MCF 10A (cell line): ENCODE measurements at places on chromosomes 2 and 18. TPM values are rescaled to one million over a fixed set of nuclear protein-coding genes. Genes with fewer than 3 reads are reported as not detected.

The CCL20 gene
- 18.0 and 34.4 TPM in 2 replicates for total RNA-seq

- no peak for DNase-seq
- peaks cover 11% of the 10 kb centered on the region for H3K4me1 ChIP-seq
- no peaks in the 10 kb centered on the region for H3K27me3 ChIP-seq
Measured at GRCh38 chr2:74551530-74551929, 2.2 kb downstream of the LOXL3 start.

The TRIM54 gene
- total RNA-seq, result not detected in 2 replicates

DNA sequence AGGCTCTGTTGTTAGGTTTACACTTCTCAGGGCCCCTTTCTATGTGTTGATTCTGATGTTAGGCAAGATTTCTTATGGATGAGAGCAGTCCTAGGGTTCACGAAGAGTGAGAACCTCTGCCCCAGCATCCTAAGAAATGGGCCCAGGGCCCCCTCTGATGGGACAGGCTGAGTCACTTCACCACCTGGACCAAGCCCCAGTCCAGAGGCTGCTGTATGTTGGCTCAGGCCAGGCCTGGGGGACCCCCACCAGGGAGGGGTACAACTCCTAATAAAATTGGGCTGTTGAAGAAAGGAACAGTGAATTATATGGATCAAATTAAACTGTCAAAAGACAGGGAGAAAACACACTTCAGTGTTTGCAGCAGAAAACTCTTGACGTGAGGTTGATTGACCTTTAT lies 365.9 kb upstream of the HS6ST1 start:
- no peak overlapping the region for H3K27ac ChIP-seq
- no peaks in the 10 kb centered on the region for H3K36me3 ChIP-seq
- H3K27me3 ChIP-seq, result no peaks in the 10 kb centered on the region
- H3K4me1 ChIP-seq, result no peaks in the 10 kb centered on the region

The CD8B2 gene
- not detected in 2 replicates for total RNA-seq

- no peaks in the 10 kb centered on the region for H3K27me3 ChIP-seq
- no peak overlapping the region for H3K4me3 ChIP-seq
- no peak for DNase-seq
- H3K27ac ChIP-seq, result no peak overlapping the region
Measured at GRCh38 chr2:168030862-168031624, 216.4 kb downstream of the STK39 start.

- H3K4me1 ChIP-seq, result peaks cover 49% of the 10 kb centered on the region
- no peak overlapping the region for H3K4me3 ChIP-seq
- no peaks in the 10 kb centered on the region for H3K27me3 ChIP-seq
- H3K27ac ChIP-seq, result peak overlapping the region; percentile 83
Measured at GRCh38 chr18:23719634-23720201, 30.5 kb downstream of the LAMA3 start.

DNA sequence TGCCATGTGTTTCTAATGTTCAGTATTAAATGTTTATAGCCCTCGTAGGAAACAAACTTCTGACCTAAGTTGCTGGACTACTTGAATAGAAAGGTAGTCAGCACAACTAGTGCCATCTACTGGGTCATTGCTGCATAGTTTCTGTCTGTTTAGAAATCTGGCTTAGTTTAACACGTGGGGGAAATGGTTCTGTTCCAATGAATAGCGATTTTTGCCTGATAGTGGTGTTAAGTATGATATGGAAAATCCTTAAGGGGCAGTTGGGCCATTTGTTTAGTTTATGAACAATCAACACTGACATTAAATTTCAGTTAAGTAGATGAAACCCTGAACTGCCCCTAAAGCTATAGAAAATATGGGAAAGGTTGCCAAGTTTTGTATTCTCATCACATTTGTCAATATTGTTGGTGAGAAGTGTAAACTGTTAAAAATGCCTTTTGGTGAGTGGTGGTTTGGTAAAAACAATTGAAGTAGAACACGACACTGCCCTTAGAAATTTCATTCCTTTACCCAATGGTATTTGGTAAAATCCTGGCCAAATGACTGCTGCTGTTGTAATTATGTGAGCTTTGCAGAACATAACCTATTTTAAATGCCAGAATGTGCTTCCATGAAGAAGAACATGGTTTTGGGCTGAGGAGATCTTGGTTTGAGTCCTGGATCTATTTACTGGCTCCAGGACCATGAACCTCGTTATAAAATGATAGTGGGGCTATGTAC lies 13.2 kb downstream of the NABP1 start:
- peak overlapping the region; percentile 32 for H3K4me3 ChIP-seq
- H3K27ac ChIP-seq, result peak overlapping the region; percentile 72
- H3K27me3 ChIP-seq, result no peaks in the 10 kb centered on the region
- peaks cover 34% of the 10 kb centered on the region for H3K4me1 ChIP-seq
- DNase-seq, result peak; percentile 77
- H3K36me3 ChIP-seq, result peaks cover 37% of the 10 kb centered on the region

DNA sequence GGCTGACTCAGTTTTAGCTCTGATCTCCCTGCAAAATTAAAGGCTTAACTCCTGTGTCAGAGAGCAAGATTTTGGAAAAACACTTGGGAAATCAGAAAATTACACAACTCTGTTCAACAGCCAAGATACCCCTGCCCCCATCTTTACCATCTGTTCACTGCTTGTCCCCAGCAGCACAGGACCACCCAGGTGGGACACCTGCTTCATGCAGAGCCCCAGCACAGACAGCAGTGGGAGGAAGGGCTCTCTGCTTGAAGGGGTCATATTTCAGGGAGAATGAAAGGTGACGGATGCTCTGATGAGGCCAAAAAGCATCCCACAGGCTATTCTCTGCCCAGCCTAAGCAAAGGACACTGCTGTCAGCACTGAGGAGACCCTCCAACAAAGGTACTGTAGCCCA lies 584.6 kb upstream of the KLHL29 start:
- no peaks in the 10 kb centered on the region for H3K4me1 ChIP-seq
- DNase-seq, result no peak
- no peaks in the 10 kb centered on the region for H3K27me3 ChIP-seq

GRCh38 chr2:133837441-133838094 lies 269.3 kb upstream of the NCKAP5 start:
- no peak overlapping the region for H3K4me3 ChIP-seq
- H3K27ac ChIP-seq, result no peak overlapping the region
- DNase-seq, result peak; percentile 14
- H3K4me1 ChIP-seq, result peaks cover 6% of the 10 kb centered on the region
- H3K36me3 ChIP-seq, result no peaks in the 10 kb centered on the region

DNA sequence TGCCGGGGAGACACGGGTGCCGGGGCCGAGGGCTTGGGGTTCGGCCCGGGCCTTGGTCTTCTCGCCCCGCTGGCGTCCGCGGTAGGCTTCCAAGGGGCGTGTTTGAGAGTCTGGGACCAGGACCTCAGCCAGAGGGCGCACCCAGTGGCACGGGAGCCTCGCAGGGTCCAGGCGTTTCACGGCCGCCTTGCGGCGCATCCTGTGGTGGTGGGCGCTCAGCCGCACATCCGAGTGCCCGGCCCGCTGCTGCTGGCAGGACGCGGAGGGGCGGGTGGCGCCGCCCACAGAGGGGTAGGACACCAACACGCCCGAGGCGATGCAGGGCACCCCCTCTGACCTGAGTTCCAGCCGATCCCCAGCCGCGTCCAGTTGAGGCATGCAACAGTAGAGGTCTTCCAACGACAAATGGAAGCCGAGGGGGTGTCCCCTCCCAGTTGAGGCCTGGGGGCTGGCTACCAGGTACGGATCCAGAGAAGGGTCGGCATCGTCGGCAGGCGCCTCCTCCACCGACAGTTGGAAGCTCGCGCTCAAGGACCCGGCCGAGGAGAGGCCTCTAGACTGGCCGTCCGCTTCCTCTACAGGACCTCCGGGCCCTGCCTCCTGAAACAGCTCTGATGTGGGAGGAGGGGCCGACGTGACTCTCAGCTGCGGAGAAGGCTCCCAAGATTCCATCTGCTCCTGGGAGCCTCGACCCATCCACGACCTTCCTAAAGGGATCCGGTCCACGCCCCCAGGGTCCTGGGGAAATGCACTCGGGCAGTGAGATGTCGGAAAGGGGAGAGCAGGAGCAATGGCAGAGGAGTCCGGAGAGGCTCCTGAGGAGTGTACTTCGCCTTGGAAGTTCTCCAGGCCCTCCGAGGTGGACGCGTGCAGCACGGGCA lies 6.3 kb downstream of the C2orf81 start:
- no peak for DNase-seq
- no peaks in the 10 kb centered on the region for H3K36me3 ChIP-seq
- H3K27ac ChIP-seq, result no peak overlapping the region
- no peaks in the 10 kb centered on the region for H3K27me3 ChIP-seq

The AMER3 gene
- not detected in 2 replicates for total RNA-seq

DNA sequence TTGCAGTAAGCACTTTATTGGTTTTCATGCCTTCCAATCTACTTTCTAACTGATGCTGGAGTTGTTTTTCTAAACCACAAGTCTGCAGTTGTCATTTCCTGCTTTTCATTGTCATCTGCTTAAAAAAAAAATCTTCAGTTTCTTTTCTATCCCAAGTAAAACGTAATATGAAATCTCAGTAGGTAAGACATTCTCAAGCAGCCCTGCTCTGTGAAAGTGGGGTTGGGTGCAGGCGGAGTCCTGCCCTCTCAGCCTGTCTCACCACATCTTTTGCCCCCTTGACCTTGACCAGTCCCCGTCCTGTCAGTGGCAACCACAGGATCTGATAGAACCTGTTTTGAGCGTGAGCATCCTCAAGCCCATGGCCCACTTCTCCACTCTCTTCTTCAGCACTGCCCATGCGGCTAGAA lies 80.0 kb upstream of the CPO start:
- DNase-seq, result no peak
- H3K4me3 ChIP-seq, result no peak overlapping the region
- H3K27me3 ChIP-seq, result no peaks in the 10 kb centered on the region
- H3K4me1 ChIP-seq, result peaks cover 10% of the 10 kb centered on the region

DNA sequence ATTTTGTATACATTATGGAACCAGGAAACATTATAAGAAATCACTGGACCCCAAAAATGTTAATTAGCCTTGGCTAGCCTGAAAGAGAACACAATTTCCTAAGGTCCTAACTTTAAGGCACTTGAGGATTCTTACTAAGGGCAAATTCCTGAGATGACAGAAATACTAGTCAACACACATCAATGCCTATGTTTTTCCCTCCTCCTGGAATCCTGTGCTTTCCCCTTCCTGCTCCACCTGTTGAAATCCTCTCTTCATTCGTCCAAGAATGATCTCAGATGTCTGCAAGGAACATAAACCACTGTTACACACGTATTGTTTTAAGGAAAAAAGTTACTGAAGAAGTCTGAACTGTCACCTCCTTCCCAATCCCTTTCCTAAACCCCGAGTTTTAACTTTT lies 21.2 kb upstream of the DARS1 start:
- H3K36me3 ChIP-seq, result no peaks in the 10 kb centered on the region
- H3K27me3 ChIP-seq, result no peaks in the 10 kb centered on the region
- no peak overlapping the region for H3K4me3 ChIP-seq
- H3K27ac ChIP-seq, result no peak overlapping the region
- DNase-seq, result peak; percentile 6

GRCh38 chr2:46724107-46724506 lies 191.5 kb downstream of the MCFD2 start:
- peaks cover 43% of the 10 kb centered on the region for H3K4me1 ChIP-seq
- H3K27ac ChIP-seq, result no peak overlapping the region
- no peaks in the 10 kb centered on the region for H3K27me3 ChIP-seq
- peaks cover 9% of the 10 kb centered on the region for H3K36me3 ChIP-seq
- no peak for DNase-seq

The L3MBTL4 gene
- total RNA-seq, result not detected in 2 replicates

- no peak overlapping the region for H3K27ac ChIP-seq
- no peak overlapping the region for H3K4me3 ChIP-seq
- peaks cover 22% of the 10 kb centered on the region for H3K27me3 ChIP-seq
- peaks cover 13% of the 10 kb centered on the region for H3K4me1 ChIP-seq
Measured at GRCh38 chr2:232629129-232629475, 4.3 kb upstream of the EFHD1 start.

DNA sequence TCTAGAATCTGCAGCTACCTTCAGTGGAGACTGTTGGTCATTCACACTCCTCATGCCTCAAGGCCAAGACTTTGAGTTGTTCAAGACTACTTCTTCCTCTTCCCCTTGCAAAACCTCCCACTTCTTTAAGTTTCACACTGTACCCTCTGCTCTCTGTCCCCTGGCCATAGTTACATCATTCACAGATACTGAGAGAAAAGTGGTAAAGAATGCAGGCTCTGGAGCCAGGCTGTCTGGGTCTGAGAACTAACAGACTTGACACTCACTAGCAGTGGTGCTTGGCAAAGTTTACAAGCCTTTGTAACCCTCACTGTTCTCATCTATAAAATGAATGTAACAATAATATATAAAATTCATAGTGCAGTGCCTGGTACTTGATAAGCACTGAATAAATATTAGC lies 61.8 kb downstream of the CDH20 start:
- no peaks in the 10 kb centered on the region for H3K36me3 ChIP-seq
- no peak overlapping the region for H3K4me3 ChIP-seq
- peaks cover 16% of the 10 kb centered on the region for H3K4me1 ChIP-seq

GRCh38 chr2:23615216-23616020 lies 230.4 kb downstream of the KLHL29 start:
- H3K36me3 ChIP-seq, result peaks cover 16% of the 10 kb centered on the region
- H3K27me3 ChIP-seq, result no peaks in the 10 kb centered on the region
- DNase-seq, result no peak
- H3K4me1 ChIP-seq, result no peaks in the 10 kb centered on the region
- H3K4me3 ChIP-seq, result no peak overlapping the region

DNA sequence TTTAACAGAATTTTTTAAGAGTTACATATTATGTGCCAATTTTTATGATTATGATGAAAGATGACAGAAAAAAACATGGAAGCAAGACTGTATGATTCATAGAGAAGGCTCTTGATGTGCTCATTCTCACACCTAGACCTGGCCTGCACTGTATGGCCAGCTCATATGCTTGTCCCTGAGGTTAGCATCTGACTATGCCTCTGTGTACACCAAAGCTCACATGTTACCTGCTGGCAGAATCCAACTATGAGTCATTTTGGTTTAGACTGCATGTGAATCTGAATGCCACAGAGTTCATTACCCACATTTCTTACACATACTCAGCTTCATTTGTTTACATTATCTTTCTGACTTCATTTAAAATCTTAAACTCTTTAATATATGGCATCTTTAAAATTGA lies 139.0 kb downstream of the DSC3 start:
- DNase-seq, result peak; percentile 95
- H3K4me3 ChIP-seq, result no peak overlapping the region
- no peaks in the 10 kb centered on the region for H3K36me3 ChIP-seq
- peaks cover 12% of the 10 kb centered on the region for H3K27me3 ChIP-seq
- no peak overlapping the region for H3K27ac ChIP-seq

DNA sequence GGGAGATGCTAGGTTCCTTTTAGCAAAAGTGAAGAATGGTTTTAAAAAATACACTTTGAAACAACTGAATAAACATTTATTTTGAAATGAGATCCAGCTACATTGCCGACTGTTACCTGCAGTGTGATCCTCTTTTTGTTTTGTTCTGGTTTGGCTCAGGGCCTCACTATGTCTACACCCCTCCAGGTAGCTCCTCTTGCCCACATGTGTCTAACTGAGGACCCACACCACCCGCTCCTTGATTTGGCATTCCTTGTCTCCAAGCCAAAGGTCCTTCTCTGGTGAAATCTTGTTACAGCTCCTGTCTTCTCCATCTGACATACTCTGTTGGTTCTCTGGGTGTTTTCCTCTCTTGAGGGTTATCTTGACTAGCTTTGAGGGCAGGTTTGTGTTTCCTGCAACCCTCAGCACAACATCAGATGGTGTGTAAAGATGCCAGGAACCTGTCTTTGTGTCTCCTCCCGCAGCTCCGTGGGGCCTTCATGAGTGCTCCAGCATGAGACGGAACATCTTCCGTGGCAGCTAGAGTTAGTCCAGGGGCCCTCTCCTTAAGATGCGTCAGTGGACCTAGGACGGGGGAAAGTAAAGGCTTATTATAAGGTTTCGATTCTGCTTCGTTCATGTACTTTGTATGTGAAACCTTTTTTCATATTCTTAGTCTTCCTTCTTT lies 32.1 kb downstream of the MAP4K4 start:
- H3K27me3 ChIP-seq, result no peaks in the 10 kb centered on the region
- H3K27ac ChIP-seq, result peak overlapping the region; percentile 68
- no peak for DNase-seq
- H3K36me3 ChIP-seq, result peaks cover 12% of the 10 kb centered on the region
